ENCODE measurements at places on chromosomes 12 and 14. TPM values are rescaled to one million over a fixed set of nuclear protein-coding genes. Genes with fewer than 3 reads are reported as not detected.

The TMEM63C gene
- total RNA-seq, result 0.24 TPM

The SIRT4 gene
- 2.8 TPM for total RNA-seq

The IAPP gene
- 0.14 TPM for total RNA-seq

DNA sequence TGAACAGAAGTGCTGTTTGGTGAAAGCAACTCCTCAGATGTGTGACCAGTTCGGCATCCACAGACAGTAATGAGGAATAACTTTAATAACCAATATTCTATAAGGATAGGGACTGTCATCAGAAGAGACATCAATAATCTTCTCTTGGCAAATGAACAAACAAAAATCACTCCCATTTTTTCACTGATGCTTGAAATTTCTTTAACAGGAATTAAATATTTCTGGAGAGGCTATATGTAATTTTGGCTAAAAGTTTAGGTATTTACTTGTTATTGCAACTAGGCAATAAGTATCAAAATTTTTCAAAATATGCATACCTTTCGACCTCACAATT lies 121.6 kb upstream of the EEA1 start:
- no peak overlapping the region for H3K4me3 ChIP-seq
- no peaks in the 10 kb centered on the region for H3K36me3 ChIP-seq
- no peak overlapping the region for H3K27ac ChIP-seq
- peaks cover 2% of the 10 kb centered on the region for H3K4me1 ChIP-seq

DNA sequence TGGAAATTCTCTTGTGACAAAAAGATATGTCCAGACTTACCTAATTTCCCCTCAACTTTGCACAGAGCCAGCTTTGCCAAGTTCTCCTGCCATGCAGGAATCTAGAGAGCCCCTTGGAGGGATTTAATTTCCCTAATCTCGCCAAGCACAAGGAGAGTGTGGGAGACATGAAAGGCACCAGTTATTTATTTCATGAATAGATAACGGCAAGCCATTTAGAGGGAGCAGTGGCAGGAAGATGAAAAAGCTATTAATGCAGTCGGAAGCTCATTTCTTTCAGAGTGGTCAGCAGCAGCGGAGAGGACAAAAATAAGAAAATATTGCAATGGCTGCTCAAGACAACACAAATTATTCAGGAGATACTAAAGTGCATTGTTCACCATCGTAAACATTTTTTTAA lies 150.9 kb upstream of the WSCD2 start:
- no peaks in the 10 kb centered on the region for H3K27me3 ChIP-seq
- no peaks in the 10 kb centered on the region for H3K36me3 ChIP-seq
- no peak overlapping the region for H3K27ac ChIP-seq
- H3K4me1 ChIP-seq, result no peaks in the 10 kb centered on the region

DNA sequence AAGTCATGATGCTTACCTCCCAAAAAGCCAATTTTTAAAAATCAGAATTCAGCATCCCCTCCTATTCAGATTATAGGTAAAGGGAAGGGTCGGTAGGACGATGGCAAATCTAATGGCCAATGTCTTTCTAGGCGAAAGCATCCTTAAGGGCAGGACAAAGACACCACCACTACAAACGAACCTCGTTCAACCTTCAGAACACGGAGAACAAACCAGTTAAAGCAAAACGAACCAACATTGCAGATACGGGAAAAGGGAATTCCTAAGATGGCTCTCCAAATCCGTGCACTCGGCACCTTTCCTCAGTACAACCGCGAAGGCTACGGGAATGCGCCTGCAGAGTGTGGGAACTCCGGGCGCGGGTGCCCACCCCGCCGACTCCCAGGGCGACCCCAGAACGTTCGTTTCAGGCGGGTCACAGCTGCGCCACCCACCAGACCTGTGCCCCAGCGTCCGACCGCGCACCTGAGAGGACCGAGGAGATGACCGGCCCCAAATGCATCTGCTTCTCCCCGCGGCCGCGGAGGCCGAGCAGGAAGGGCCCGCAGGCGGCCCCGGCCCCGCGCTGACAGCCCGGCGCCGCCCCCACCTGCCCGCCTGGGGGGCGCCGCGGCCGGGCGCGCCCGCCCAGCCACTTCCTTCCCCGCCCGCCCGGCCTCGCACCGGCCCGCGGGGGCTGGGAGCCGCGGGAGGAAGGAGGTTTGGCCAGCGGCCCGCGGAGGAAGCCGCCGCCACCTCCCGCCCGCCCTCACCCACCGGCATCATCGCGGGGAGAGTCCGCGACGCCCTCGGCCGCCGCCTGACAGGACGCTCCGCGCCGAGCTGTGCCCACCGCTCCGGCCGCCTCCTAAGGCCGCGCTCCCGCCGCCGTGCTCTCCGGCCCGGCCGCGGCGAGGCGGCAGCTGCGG lies 578 bp downstream of the PPP1R13B start:
- peaks cover 45% of the 10 kb centered on the region for H3K27me3 ChIP-seq
- no peak for DNase-seq
- no peak overlapping the region for H3K27ac ChIP-seq
- peak overlapping the region; percentile 40 for H3K4me3 ChIP-seq

DNA sequence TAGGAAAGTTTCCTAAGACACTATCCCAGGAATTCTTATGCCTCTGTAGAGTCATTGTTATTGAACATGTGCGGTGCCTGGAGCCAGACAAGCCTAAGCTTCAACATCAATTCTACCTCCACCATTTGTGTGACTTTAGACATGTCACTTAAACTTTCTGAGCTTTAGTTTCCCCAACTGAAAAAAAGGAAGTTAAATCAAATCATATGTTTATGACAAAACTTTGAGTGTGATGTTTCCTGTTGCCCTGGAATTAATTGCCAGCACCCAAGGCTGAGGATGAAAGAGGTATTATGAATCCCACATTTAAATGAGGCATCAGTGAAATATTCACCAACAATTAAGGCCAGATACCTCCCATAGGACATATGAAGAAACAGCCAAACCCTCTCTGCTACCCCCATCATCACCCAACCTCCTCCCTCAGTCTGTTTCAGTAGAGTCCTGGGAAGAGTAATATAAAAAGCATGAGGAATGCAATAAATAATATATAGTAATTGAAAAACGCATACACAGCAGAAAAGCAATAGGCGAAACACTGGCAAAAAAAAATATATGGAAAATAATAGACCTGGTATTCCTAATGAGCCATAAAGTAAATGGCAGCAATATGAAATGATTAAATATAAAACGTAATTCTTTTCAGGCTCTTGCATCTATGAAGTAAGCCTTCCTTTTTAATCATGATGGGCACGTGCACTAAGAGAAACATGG lies 182.0 kb upstream of the DCN start:
- H3K4me1 ChIP-seq, result no peaks in the 10 kb centered on the region
- no peak for DNase-seq
- H3K27me3 ChIP-seq, result no peaks in the 10 kb centered on the region
- H3K27ac ChIP-seq, result no peak overlapping the region
- H3K4me3 ChIP-seq, result no peak overlapping the region

DNA sequence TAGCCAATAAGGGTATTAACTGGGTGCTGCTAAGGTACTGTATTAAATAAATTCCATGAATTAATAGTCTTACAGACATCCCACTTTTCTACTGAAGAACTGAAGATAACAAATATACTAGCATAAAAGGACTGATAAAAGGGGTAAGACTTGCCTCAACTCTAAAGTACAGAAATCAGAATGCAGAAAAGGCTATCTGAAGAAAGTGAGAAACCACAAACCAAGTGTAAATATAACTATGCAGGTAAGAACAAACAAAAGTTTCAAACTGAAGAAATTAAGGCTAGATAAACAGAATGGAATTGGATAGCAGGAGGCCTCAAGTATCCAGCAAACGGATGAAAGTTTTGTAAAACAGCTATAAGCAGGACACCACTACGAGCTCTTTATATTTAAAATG lies 29.5 kb downstream of the YAF2 start:
- H3K27me3 ChIP-seq, result no peaks in the 10 kb centered on the region
- no peak overlapping the region for H3K4me3 ChIP-seq
- H3K36me3 ChIP-seq, result peaks cover 3% of the 10 kb centered on the region
- H3K27ac ChIP-seq, result no peak overlapping the region
- H3K4me1 ChIP-seq, result peaks cover 3% of the 10 kb centered on the region
- no peak for DNase-seq

DNA sequence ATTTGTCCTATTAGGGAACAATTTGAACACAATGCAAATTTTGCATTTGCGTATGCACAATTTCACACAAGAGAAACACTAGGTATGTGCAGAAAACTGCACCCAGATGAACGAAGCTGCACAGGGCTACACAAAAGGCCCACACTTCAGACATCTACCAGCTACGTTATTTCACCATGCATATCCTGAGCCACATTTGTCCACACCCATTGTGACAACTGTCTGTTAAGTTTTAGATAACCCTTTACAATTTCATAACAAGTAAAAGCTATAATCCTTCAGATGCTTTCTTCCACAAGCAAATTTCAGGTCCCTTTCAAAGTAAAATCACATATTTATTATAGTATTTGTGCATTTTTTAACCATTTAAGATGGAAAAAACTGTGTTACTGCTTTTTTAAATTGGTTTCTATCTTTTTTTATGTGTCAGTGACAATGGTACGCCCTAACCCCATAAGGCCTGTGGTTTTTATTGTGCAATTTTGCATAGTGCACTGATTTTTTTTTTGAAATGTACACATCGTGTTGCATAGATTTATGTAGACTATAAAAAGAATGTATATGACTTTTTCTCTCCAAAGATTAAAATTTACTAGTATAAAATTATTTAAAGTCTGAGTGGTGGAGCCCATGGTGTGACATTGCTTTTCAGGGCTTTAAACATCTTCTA lies 87.8 kb upstream of the BTG1 start:
- no peaks in the 10 kb centered on the region for H3K4me1 ChIP-seq
- H3K4me3 ChIP-seq, result no peak overlapping the region
- H3K27me3 ChIP-seq, result no peaks in the 10 kb centered on the region
- H3K27ac ChIP-seq, result no peak overlapping the region
- no peaks in the 10 kb centered on the region for H3K36me3 ChIP-seq

DNA sequence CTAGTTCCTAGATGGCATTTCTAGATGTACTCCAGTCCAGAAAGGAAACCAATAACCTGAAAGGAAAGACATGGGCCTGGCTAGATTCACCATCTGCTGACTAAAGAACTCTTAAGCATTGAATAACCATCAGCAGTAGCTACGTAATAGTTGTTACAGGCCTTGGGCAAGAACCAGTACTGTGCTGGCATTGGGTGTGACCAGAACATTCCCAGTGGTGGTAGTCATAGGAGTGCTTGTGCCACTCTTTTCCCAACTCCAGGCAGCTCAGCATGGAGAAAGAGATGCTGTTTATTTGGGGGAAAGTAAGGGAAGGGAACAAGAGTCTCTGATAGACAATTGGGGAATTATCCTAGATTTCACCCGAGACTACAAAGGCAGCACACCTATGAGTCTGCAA lies 333.3 kb downstream of the SLC16A7 start:
- H3K27ac ChIP-seq, result no peak overlapping the region
- no peak for DNase-seq
- no peaks in the 10 kb centered on the region for H3K4me1 ChIP-seq
- no peaks in the 10 kb centered on the region for H3K27me3 ChIP-seq
- H3K36me3 ChIP-seq, result no peaks in the 10 kb centered on the region

DNA sequence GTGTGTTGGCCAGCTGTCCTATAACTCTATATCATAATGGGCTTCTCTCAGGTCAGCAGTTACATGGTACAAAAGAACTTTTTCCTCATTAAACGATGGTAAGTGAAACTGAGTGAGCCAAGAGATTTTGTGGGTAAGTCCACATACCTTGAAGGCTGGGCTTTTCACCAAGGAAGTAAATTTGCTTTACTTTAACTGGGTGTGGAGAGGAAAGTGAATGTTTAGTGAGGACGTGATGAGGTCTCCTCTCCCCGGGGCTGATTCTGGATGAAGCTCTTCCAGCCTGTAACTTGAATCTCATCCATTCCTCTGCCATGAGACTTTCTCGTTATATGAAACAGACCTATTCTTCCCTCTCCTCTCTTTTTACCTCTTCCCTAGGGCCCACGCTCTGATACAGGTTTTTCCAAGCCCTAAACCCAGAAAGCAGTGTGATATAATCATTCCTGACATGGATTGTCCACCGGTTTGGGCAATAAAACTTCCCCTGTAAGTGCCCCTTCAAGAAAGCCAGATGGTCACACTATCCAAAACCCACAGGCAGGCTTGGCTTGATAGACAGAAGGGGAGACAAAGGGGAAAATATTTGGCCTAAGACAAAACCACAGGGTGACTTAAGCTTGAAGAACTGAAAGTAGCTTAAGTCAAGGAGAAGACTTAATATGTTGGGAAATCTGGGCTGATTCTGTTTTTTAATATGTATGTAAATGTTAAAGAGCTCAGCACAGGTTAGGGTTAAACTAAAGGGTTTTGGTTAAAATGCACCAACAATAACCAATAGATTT lies 50.3 kb downstream of the CIT start:
- no peak for DNase-seq
- H3K4me3 ChIP-seq, result no peak overlapping the region
- no peak overlapping the region for H3K27ac ChIP-seq
- H3K27me3 ChIP-seq, result no peaks in the 10 kb centered on the region
- peaks cover 36% of the 10 kb centered on the region for H3K36me3 ChIP-seq

DNA sequence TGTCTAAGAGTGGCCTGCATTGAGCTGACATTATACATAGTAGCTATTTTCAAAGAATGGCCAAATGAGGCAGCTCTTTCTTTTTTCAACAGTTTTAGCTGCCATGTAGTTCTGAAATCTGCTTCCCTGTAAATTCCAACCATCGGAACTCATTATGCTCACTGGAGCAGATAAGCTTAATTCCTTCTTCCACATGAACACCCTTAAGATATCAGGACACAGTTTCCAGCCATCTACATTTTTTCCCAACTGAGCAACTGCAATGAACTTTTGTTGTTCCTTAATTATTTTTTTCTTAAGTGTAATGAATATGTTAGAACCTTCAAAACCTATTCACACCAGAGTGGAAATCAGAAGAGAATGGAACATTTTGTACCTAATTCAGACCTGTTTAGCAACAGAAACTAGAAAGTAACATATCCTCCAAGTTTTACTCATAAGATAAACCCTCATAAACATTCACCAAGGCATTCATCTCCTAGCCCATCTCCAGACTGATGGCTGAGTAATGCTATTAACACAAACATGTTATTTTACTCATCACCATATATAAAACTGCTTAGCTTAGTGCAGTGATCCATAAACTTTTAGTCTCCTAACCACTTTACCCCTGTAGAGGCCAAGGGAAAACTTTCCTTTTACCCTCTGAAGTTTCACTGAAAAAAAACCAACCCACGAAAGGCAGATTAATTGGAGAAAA lies 296.1 kb upstream of the SYT1 start:
- no peak overlapping the region for H3K4me3 ChIP-seq
- H3K4me1 ChIP-seq, result no peaks in the 10 kb centered on the region
- H3K27me3 ChIP-seq, result no peaks in the 10 kb centered on the region
- no peak overlapping the region for H3K27ac ChIP-seq
- no peak for DNase-seq
- H3K36me3 ChIP-seq, result no peaks in the 10 kb centered on the region

DNA sequence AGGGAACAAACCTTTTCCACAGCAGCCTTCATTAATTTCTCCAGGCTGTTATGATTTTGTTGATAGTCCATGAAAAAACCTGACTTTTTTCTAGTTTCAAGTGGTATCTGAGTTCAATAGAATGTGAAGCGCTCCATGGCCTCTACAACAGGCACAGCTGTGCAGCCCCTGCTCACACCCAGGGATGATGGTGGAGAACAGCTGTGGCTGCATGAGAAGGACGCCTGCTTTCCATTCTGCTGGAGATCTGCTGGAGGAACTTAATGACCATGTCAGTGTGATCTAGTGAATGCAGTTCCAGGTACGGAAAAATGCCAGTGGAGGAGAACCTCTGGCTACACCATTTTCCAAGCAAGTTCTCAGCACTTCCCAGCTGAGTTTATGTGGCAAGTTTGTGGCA lies 80.6 kb downstream of the PIWIL1 start:
- H3K27ac ChIP-seq, result no peak overlapping the region
- no peaks in the 10 kb centered on the region for H3K4me1 ChIP-seq
- H3K4me3 ChIP-seq, result no peak overlapping the region
